ENCODE measurements at places on chromosomes 5 and 9.

- no peak for DNase-seq
Measured at GRCh38 chr9:20558566-20559016, 63.7 kb downstream of the MLLT3 start.

- no peak for DNase-seq
Measured at GRCh38 chr5:108975697-108976096, 228.0 kb downstream of the FER start.

- DNase-seq = no peak
Measured at GRCh38 chr9:107665057-107665456, 175.5 kb upstream of the KLF4 start.

DNA sequence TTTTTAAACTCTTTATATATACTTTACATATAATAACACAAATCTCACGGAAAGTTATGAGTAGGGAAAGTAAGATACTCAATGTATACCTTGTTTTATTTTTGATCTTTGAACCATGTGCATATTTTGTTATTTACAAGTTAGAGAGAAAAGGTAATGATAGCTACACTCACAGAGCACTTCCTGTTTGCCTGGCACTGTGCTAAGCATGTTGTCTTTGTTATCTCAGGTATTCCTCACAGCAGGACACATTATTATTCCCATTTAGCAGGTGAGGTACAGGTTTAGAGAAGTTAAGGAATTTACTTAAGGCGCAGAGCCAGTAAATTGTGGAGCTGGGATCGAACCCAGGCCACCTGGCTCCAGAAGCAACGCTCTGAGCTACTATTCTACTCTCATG lies 3.0 kb downstream of the C9 start:
- DNase-seq = no peak

- no peak for DNase-seq
Measured at GRCh38 chr5:167688341-167689130, 602.9 kb upstream of the WWC1 start.

GRCh38 chr9:12740845-12741244 lies 34.0 kb upstream of the LURAP1L start:
- no peak for DNase-seq

DNA sequence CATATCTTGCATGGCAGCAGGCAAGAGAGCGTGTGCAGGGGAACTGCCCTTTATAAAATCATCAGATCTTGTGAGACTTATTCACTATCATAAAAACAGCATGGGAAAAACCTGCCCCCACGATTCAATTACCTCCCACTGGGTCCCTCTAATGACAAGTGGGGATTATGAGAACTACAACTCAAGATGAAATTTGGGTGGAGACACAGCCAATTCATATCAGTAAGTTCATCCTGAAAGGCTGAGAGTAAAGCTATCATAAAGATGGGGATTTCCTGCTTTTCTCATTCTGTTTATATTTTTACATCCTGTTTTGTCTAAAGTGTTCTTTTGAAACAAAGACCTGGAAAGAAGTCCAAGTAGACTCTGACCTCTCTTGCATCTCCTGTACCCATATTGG lies 28.9 kb upstream of the IL33 start:
- no peak for DNase-seq

GRCh38 chr9:14372437-14373335 lies 58.7 kb upstream of the NFIB start:
- DNase-seq = no peak

GRCh38 chr5:18662231-18662630 lies 1028.0 kb downstream of the TAF11L14 start:
- DNase-seq = no peak

DNA sequence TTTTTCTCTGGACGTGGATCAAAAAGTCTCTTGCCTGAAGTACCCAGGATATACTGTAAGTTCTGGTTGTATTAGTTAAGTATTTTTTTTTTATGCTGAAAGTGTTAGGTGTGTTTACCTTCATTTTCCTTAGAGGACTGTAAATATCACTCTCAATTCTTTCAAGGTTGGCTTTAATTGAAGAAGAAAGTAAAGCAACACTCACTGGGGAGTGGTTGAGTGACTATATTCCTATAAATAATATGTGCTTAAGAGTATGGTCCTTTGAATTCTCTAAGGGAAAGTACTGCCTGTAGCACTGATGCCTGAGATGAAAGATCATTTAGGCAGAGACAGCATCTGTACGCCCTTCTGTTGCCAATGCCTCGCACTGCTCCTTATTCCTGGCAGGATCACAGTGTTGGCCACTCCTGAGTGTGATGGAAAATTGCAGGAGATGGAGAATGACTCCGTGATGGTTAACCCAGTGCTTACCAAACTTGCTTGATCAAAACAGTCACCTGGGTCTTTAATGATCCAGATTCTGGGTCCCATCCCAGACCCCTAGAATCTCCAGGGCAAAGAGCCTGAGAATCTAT lies 182.0 kb upstream of the MPDZ start:
- DNase-seq = no peak

GRCh38 chr9:136107953-136108647 lies 10.6 kb downstream of the TMEM250 start:
- peak; percentile 94 for DNase-seq

DNA sequence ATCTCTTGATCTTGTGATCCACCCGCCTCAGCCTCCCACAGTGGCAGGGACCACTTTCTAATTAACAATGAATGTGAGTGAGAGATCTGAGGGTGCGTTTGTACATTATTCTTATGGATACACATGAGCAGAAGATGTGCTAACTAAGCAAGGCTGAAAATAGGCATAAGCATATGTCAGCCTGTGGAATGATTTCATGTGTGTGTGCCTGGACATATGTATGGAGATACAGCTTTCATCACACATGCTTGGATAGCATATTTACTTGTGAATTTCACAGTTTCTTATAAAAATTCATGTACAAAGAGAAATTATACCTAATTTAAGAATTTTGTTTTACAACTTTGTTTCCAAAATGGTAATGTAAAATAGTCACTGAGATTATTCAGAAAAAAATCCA lies 565.6 kb downstream of the MTRR start:
- DNase-seq = no peak

DNA sequence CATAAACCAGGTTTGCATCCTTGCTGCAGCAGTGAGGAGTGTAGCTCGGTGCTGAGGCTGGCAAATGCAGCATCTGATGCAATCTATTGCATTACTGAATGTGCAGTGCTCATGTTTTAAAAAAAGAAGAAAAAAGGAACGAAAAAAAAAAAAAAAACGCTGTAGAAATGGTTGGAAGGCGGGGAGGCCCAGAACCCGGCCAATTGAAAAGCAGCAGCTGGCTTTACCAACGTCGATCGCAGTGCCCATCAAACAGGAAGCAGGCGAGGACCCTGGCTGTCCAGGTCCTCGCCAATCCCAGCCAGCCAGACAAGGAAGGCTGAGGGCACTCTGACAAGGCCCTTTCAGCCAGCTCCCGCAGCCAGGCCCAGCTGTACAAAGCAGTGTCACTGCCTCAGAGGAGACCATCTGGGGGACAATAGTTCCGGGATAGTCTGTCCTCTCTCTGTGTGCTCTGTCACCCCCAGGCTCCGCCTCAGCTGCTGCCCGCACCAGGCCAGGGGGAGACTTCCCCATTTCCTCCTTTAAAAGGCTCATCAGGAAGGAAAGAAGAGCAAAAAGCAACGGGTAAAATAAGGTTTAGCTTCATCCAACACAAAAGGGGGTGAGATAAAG lies 21.8 kb upstream of the CPEB4 start:
- DNase-seq = no peak

DNA sequence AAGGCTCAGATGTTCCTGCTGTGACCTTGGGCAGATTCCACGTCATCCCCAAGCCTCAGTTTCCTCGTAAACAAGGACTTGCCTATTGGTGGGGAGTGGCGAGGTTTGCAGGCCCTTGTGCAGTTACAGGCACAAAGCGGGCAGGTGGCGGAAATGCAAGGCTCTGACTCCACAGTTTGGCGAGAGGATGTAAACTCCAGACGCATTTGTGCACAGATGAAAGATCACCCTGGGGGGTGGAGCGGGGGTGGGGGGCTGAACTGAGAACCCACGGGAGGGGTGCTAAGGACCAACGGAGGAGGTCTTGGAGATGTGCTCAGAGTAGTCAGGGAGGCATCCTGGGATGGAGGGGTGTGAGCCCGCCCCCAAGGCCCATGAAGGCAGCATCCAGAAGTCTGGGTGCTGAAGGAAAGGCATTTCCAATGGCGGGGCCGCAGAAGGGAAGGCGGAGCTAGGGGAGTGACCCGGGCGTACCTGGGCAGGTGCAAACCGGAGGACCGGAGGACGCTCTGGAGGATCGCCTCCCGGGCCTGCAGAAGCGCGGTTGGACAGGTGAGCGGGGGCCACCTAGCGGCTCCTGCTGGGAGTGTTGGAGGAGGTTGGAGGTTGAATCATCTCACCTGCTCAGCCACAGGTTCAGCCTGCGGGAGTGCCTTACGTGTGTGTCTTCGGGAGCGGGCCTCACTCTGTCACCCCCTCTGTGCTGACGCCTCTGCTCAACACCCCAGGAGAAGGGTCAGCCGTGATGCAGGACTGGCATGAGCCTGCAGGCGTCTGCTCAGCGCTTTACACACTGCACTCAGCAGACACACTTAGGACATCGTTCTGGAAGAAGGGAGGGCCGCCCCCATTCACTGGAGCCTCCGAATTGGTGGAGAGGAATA lies 1.9 kb upstream of the FIBCD1 start:
- peak; percentile 93 for DNase-seq

DNA sequence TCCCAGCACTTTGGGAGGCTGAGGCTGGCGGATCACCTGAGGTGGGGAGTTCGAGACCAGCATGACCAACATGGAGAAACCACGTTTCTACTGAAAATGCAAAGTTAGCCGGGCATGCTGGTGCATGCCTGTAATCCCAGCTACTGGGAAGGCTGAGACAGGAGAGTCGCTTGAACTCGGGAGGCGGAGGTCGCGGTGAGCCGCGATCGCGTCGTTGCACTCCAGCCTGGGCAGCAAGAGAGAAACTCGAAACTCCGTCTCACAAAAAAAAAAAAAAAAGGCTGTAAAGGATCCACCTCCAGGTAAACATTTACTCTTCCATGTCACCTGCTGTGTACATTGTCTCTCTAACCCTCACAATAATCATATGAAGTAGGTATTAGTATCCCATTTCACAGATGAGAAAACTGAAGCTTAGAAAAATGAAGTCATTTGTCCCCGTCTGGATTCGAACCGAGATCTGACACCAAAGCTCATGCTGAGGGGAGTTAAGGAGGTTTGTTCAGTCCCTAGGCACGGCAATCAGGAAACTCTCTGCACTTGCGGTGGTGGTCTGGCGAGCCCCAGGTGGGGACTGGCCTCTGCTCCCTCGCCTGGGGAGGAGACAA lies 494 bp upstream of the DOCK2 start:
- no peak for DNase-seq

DNA sequence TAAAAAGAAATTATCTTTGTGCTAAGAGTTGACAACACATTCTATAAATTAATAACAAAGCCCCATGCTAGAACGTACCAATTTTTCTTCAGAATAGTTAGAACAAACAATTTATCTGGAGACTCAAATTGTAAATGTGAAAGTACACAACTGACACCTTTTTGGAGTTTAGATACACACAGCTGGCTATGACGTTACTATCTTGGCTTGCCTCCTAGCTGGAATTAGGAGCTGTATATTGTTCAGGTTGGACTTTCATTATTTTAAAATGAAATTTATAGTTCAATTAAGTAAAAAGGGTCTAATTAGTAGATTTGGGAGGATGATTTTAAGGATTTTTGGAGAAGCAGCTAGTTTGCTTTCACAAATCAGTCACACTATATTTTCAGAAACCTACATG lies 393.9 kb upstream of the RIOK2 start:
- DNase-seq = no peak

DNA sequence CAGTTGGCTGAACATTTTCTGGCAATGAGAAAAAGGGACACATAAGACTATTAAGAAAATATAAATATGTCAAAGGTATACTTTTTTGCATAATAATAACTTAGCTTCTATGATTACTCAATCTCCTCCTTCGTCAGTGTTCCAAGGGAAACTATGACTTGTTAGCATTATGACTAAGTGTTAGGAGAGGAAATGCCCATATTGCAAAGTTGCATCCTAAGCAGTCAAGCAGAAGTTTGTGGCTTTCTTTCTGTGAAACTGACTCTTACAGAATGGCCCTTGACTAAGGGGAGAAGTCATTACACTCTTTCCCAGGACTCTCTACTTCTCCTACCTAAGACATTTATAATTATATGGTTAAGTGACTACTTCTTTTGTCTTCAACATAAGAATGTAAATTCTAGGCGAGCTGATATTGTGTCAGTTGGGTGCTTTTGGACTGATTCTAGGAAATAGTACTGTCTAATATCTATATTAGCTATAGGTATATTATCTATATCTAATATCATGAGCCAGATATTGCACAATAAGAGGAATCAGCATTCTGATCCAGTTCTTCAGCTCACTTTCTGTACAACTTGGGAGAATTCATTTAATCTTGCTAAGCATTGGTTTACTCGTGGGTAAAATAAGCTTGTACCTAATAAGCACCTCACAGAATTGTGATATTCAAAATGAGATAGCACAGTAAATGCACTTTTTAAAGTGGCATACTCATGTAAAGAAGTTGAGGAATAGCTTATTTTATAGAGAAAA lies 16.4 kb upstream of the SPINK6 start:
- no peak for DNase-seq

GRCh38 chr9:122091682-122092592 lies 1.2 kb downstream of the TTLL11 start:
- no peak for DNase-seq

DNA sequence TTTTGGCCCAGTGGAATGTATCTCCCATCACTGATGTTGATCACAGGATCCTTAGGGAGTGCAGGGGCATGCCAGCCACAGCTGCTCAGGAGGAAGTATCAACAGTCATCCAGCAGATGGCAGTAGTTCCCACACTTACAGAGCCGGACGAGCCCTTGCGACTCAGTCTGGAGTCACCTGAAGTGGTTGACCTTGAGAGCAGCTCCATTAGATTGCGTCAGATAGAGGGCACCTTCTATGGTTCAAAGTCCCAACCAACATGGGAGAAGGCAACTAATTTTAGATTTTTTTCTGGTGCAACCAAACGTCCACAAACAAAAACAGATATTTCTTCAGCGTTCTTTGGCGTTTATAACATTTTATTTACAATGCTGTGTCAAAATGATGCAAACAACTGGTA lies 124.5 kb downstream of the EGFLAM start:
- DNase-seq = peak; percentile 93

DNA sequence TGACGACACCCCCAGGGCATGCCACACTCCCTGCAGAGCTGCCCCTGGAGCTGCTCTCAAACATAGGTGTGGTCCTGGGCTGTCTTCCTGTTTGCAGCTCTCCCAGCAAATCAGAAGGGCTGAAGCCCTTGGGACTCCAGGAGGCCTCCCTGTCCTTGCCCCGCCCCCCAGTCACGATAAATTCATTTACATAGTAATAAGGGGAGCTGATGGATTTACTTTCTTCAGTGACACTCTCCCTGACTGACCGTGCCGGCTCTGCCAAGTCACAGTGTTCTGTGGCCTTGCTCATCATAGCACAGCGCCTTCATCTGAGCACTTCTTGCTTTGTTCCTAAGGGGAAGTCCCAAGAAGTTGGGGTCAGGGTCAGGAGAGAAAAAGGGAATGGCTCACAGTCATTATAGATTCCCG lies 121.4 kb downstream of the ENC1 start:
- no peak for DNase-seq

GRCh38 chr5:95782181-95782580 lies 40.3 kb downstream of the GLRX start:
- no peak for DNase-seq
